ENCODE measurements at places on chromosomes 7 and 10.

DNA sequence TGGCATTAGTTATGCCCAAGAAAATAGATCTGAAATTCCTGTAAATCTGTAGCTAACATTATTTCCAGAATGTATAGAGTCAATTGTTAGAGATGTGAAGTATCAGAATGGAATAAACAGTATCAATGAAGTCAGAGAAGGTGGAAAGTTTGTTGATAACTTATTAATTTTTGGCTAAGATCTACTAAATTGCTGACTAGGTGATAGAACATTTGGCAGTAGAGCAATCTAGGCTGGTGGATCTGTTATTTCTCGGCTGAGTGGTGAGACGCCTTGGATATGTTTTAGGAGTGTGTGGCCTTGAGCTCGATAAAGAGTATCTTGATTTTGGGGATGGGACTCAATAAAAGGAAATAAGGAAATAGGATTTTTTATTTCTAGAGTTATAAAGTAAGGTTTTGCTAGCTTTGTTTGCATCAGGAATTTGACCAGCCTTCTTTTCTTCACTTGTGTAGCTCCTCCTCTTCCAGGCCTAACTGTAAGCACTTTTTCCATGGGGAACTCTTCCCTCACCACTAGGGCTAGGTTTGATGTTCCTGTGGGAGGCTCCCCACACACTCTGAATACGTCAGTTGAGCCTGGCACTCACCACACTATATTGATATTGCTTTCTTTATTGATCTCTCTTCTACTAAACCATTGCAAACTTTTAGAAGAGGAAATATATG lies 86.8 kb upstream of the CSTF2T start:
- DNase-seq = no peak

DNA sequence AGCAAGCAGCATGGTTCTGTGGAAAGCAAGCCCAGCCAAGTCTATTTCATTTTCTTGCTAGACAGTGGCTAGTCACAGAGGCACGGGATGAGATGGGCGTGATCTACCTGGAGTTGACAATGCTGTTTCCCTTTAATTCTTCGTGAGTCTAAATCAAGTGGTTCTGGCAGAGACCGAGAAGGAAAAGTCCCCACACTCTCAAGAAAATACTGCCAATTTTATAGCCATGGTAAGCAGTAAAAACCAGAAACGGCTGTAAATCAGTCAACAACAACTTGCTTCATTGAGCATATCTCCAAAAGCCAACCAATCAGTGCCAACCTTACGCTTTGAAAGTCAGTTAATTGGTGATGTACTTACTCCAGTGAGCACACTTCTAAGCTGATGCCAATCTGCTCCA lies 223.4 kb downstream of the SEC23IP start:
- DNase-seq = no peak

GRCh38 chr7:101823096-101823495 lies 5.7 kb downstream of the CUX1 start:
- no peak for DNase-seq

DNA sequence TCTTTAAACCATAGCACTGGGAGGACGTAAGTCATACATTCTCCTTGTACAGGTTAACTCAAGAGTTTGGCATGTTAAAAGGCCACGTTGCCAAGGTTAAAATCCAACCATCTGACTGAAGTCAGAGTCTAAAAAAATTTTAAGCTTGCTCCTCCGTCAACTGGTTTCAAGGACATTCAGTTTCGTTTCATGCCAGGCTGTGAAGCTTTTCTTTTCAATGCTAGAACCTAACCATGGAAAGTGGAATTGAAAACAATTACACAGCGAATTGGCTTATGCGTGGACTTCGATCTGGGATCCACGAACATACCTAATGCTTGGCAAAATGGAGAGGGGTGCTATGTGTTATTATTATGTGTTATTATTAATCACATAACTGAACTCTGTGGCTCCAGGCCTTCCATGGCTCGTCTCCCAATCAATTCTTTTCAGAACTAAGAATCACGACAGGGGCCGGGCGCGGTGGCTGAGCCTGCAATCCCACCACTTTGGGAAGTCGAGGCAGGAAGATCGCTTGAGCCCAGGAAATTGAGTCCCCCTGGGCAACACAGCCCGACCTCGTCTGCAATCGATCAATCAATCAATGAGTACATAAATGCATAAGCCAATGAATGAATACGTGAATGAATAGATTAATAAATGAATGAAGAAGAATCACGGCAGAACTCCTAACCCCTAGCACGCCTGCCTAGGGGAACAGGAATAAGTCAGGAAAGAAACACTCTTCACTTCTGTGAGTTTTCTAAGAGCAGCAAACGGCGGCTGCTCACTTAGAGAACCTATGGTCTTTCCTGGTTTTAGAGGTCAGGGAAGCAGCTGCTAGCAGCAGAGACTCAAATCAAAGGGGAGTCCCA lies 733 bp upstream of the ARL5B start:
- peak; percentile 38 for DNase-seq

- DNase-seq = no peak
Observed at GRCh38 chr10:113027230-113027573, 77.2 kb downstream of the TCF7L2 start.
